ENCODE measurements at places on chromosomes 2 and 18.
A peak's percentile ranks its signal among the peaks of the same experiment; 100 is the strongest.

DNA sequence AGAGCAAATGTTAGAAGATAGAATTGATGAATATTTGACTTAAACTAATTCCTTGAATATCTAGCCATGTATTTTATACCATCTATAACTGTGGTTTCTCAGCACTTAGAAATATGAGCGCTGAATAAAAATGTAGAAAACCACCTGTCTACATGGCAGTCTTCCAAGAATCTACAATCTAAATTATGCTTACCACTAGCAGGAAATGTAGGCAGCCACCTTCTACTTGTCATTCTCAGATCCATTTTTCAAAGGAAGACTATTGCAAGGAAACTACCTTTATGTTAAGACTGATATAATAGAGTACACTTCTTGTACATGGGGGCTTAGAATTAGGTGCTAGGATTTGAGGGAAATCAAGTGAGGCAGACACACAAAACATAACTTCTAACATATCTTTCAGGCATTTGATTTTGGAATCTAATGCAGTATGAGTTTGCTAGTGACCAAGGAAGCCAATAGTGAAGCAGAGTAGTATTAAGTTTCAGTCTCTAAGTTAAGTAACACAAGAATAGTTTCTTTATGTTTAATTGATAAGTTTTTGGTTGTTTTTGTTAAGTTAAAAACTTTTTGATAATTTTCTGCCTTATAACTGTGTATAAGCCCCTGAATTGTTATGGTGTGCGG lies 175.9 kb upstream of the ITGA4 start:
- no peak for DNase-seq

- no peak for DNase-seq
Observed at GRCh38 chr2:182937870-182938269, 71.4 kb upstream of the FRZB start.

- DNase-seq: no peak
Observed at GRCh38 chr2:233708942-233709341, 3.8 kb upstream of the UGT1A5 start.

DNA sequence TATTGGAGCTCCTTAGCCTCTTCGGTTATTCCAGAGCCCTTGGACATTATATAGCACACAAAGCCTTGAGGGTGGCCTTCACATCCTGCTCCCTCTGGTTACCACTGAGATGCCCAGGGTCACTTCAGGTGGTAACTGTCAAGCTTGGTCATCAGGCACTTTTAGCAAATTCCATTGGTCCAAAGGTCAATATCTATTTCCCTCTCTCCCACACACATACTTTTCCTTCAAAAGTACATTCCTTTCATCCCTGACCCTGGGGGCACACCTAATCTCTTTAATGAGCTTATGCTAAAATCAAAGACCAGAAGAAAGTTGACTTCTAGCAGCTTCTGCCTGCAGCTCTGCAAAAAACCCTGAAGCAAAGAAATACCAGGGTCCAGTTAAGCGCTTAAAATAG lies 172.0 kb upstream of the NRP2 start:
- DNase-seq: no peak

DNA sequence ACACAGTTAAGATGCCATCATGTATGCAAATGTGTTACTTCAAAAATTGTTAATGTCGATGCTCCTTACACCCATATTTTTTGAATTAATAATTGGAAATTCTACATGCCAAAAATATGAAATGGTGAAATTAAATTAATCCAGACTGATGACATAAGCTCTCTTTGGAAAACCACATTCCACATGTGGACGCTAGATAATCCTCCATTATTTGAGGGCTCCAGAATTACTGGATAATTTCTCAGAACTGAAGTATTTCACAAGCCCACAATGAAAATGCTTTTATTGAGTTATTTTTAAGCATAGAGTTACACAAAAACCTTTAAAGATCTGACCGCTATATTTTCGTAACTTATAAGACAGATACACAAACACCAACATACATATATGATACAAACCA lies 47.8 kb downstream of the FARSB start:
- DNase-seq: no peak

GRCh38 chr18:74942319-74942910 lies 266.5 kb downstream of the PTGR3 start:
- DNase-seq: no peak

DNA sequence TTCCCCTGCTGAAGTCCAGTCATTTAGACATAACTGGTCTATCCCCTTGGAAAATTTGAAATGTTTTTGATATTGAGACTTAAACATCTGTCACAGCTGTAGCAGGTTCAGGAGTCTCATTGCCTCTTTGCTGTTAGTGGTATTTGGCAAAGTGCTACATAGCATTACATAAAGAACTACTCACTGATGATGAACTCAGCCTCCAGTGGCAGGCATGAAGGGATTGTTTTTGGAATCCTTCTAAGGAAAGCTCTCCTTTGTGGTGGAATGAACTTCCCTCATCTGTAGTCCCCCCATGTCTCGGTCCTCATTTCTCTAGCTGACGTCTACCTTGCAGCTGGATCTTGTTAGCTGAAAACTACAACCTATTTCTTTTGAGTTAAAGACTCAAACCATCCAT lies 111.6 kb downstream of the TACR1 start:
- peak; percentile 49 for DNase-seq

- peak; percentile 66 for DNase-seq
Observed at GRCh38 chr2:224711859-224712665, 4.1 kb downstream of the CCDC195 start.

- DNase-seq: no peak
Observed at GRCh38 chr2:136207665-136208064, 89.7 kb upstream of the CXCR4 start.

- DNase-seq: no peak
Observed at GRCh38 chr2:102012061-102012614, 20.4 kb downstream of the IL1R2 start.

- peak; percentile 80 for DNase-seq
Observed at GRCh38 chr2:43305517-43305916, 79.1 kb upstream of the ZFP36L2 start.

DNA sequence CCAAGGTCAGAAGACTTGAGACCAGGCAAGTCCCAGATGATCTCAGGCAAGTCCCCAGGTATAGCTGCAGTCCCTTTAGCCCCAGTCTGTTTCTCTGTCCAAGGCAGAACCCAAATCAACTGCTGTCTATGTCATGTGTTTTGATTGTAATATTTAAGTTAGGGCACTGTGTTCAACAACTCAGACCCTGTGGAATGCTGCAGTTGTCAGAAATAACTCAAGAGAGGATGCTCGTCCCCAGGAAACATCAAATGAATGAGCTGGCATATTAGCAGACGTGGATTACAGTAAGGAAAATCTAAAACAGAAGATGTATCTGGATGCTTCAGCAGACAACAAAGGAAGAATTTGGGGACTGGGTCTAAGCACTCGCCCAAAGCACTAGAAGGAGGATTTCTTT lies 70.1 kb downstream of the BCL11A start:
- DNase-seq: no peak

DNA sequence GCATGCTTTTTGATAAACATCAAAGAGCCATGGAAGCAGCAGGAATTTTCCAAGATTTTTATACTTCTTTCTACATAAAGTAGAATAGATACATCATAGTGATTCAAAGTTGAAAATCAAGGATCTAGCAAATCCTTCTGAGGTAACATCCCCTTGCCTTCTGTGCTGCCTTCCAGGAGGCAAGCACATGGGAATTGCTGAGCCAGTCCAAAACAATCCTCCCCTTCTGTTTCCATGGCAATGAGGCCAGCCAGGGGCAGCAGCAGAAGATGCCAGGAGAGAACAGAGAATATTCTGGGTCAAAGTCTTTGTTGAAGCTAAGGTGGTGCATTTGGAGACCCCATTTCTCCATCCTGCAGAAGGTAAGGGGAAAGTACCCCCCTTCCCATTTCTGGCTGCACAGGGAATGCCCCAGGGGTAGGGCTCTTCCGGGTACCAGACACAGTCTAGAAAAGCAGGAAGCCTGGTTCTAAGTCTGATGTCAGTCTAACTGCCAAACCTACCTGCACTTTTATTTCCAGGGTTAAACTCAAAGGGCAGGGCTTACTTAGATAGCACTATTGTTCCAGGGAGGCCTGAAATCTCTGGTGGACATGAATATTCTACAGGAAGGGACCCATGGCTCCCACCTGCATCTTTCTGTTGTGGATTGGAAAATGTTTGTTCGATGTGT lies 22.1 kb downstream of the CENPA start:
- no peak for DNase-seq

DNA sequence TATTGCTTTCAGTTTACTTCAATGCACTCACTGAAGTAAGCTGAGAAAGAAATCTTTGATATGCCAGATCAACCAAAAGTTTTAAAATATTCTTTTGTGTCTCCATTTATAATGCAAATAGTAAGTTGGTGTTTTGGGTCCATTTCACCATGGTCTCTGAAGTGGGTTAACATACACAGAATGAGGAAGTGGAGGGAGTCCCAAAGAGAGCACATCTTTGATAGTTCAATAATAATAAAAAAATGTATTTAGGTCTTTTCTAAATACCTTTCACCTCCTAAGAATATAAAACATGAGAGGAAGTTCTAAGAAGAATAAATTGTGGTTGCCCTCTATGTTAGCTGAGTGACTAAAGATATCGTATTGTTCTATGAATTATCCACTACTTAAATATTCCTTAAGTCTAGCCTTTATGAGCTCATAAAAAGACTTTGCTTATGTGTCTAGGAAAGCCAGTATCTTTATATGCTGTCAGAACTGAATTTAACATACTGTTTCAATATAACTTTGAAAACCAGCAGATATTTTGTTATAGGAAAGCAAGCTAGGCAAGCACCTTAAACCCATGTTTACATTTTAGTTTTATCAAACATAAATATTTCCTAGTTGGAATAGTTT lies 148.7 kb upstream of the ZEB2 start:
- no peak for DNase-seq

GRCh38 chr2:20050646-20051531 lies 539 bp downstream of the LAPTM4A start:
- DNase-seq: peak; percentile 88

GRCh38 chr2:193988784-193989183 lies 1668.2 kb upstream of the SLC39A10 start:
- DNase-seq: no peak

DNA sequence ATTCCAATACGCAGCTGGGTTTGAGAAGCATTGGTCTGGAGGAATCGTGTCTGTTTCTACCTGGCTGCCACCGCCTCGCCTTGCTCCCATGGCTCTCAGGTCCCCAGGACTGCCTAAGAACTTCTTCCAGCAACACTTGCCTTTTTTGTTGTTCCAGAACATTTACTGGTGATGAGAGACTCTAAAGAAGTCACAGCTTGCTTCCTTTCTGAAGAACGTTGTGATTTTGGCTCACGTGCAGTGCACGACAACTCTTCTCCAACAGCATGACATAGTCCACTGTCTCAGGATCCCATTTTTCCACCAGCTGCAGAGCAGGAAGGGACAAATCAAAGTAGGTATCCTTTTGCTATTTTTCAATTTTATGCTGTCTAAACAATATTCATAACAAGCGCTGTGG lies 940.9 kb downstream of the SLC4A3 start:
- DNase-seq: peak; percentile 92

DNA sequence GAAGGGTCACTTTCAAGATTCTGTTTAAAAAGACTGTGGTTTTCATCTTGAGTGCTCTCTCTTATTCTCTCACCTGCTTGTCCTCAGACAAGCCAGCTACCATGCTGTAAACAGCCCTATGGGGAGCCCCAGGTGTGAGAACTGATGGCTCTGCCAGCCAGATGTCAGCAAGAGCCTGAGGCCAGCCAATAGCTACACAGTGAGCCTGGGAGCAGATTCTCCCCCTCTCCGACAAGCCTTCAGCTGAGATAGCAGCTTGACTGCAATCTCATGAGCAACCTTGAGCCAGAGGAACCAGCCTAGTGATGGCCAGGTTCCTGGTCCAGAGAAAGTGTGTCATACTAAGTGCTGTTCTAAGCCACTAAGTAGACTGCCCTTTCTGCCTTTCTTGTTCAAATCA lies 272.1 kb downstream of the NAPG start:
- no peak for DNase-seq

- DNase-seq: no peak
Observed at GRCh38 chr2:83633423-83633822, 825.7 kb downstream of the SUCLG1 start.

GRCh38 chr2:143030127-143030526 lies 99.1 kb upstream of the ARHGAP15 start:
- peak; percentile 52 for DNase-seq

- no peak for DNase-seq
Observed at GRCh38 chr2:148122788-148123187, 101.9 kb downstream of the MBD5 start.
